H7 (cell line): ENCODE measurements at places on chromosomes 3 and 15. TPM values are rescaled to one million over a fixed set of nuclear protein-coding genes. Genes with fewer than 3 reads are reported as not detected.

Gene SLC28A2
- 0.15 TPM in 1 of 2 replicates, not detected in the other for total RNA-seq

- no peak for DNase-seq
These were observed 26.1 kb upstream of the ERICH6 start for GRCh38 chr3:150729682-150730360.

DNA sequence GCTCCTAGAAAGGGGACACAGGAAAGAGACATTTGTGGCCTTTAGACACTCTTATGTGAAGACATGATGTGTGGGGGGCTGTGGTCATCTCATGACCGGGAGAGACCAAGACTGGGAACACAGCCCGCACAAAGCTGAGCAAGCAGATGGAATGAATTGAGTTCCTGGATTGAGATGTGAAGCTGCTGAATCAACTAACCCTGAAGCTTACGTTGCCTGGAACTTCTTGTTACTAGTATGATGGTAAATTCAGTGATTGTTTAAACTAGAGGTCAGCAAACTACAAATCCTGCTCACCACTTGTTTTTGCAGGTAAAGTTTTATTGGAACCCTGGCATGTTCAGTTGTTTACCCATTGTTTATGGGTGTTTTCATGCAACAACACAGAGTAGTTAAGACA is 83.4 kb upstream of the BHLHE40 start:
- no peak for DNase-seq

GRCh38 chr15:95192923-95193322 is 961.6 kb downstream of the MCTP2 start:
- DNase-seq = no peak

- no peak for DNase-seq
These were observed 114.7 kb upstream of the TPM1 start for GRCh38 chr15:62927836-62928235.

Gene ROPN1
- not detected in 2 replicates for total RNA-seq

GRCh38 chr15:46714950-46715349 is 1002.4 kb upstream of the SEMA6D start:
- no peak for DNase-seq

DNA sequence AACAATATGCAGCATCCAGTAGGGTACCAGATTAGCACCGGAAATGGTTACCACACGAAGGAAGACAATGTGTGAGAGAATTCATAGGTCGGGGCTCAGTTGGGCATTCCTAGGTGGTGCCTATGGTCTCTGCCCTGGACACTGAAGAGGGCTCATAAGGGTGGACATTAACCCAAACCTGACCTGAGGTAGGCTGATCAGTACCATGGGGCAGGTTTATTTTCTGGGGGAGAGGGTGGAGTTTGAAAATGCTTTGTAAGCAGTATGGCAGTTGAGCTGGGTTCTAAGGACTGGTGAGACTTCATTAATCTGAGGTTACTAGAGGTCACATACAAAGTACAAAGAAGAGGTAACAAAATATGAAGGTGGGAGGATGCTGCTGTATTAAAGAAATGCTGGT is 68.4 kb downstream of the RPL22L1 start:
- DNase-seq = no peak

DNA sequence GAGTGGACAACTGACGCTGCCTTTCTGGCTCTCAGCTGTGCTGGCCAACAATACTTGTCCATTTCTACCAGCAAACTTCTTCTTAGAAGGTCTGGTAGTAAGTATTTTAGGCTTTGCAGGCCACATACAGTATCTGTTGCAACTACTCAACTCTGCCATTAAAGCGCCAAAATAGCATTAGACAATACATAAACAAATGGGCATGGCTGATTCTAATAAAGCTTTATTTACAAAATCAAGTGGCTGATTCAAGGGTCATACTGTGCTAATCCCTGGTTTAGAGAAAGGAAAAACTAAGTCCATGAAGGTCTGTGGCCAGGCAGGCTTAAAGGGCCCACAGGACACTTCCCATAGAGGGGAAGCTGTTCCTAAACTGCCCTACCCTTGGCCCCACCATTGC is 26.3 kb upstream of the TPM1 start:
- no peak for DNase-seq
